Stimulated activated CD4-positive, alpha-beta T cell treated with anti-CD3 and anti-CD28 coated beads, Interleukin-1b, Interleukin-23, amount 100 ng/mL, for 1 hour (primary cell): ENCODE measurements at places on chromosomes 11 and 22.

DNA sequence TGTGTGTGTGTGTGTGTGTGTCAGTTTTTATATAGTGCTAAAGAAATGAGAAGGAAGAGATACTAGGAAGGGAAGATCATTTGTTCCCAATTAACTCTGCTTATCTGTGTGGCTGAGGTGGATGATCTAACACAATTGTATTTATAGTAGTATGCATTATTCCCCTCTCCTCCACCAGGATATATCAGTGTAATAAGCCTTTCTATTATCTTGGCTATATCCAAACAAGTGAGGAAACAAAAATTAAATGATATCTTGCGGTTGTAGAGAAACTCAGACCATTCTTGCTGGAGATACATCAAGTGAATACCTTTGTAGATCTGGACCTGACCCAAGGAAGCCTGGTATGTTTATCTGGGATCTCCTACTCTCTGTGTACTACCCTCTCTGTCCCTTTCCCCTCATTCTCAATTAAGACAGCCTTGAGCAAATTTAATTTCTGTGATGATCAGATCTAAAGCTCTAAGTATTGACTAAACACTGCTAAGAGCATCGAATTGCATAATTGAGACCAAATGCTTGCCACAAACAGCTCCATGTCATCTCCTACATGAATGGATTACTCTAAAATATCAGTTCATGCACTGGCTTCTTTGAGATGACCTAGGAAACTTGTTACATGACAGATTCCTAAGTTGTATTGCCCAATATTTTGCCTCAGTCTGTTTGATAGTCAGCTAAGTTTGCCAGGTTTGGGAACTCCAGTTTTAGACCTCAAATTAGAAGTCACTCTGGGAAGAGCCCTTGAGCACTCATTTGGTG, 185.3 kb upstream of the CTSC start:
- DNase-seq: no peak

GRCh38 chr22:28984482-28985158, 77.0 kb downstream of the C22orf31 start:
- DNase-seq: no peak

- DNase-seq: no peak
Measured at GRCh38 chr11:14334893-14335292, 24.1 kb downstream of the RRAS2 start.

- no peak for DNase-seq
Measured at GRCh38 chr11:125955856-125956255, 10.0 kb downstream of the VSIG10L2 start.

- DNase-seq: no peak
Measured at GRCh38 chr11:62487738-62488551, 58.7 kb downstream of the AHNAK start.

GRCh38 chr11:126479178-126479930, 123.9 kb downstream of the ST3GAL4 start:
- no peak for DNase-seq

GRCh38 chr22:36865346-36865745, 4.5 kb downstream of the NCF4 start:
- no peak for DNase-seq

DNA sequence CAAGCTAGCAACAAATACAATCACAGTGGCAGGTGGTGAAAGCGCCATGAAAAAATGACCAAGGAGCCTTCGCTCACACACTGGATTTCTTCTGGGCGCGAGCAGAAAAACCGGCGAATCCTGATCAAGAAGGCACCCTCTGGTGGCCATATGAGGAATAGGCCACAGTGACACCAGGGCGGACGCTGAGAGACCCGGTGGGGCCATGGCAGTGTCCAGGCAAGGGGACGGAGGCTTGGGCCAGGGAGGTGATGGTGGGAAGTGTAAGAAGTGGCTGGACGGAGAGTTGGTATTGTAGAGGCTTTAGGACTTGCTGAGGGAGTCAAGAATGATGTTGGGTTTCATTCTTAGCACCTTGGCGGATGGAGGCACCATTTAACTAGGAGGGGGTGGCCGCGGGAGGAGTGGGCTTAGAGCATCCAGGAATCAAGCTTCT, 16.9 kb upstream of the RAC2 start:
- no peak for DNase-seq

DNA sequence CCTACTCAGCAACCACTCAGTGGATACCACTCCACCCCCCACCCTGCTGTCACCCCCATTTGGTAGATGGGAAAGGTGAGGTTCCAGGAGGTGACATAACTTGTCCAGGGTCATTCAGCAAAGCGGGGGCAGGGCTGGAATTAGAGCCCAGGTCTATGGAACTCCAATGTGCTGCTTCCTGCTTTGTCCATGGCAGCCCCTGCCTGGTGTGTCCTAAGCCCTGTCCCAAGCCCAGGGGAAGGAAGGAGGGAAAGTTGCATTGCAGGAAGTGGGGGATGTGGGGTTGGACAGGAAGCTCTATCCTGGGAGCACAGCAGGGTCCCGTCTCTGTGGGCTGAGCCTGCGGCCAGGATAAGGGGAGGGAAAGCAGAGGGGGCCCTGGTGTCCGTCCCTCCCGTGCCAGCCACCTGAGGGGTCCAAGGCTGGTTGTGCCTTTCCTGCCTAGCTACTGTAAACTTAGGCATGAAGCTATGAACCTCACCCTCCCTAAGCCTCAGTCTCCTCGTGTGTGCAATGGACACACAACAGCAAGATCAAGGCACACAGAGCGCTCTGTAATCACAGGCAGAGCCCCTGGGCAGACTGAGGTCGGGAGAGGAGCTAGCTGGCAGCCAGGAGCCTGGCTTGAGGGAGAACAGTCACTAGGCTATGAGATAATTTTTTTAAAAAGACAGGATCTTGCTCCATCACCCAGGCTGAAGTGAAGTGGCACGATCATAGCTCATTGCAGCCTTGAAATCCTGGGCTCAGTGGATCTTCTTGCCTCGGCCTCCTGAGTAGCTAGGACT, 12.9 kb downstream of the GAL3ST1 start:
- DNase-seq: no peak

GRCh38 chr22:46848197-46848596, 85.7 kb downstream of the TBC1D22A start:
- DNase-seq: no peak
